ENCODE measurements at places on chromosomes 5 and 9.

GRCh38 chr5:6360323-6361072, 17.8 kb downstream of the MED10 start:
- peak; percentile 21 for DNase-seq

DNA sequence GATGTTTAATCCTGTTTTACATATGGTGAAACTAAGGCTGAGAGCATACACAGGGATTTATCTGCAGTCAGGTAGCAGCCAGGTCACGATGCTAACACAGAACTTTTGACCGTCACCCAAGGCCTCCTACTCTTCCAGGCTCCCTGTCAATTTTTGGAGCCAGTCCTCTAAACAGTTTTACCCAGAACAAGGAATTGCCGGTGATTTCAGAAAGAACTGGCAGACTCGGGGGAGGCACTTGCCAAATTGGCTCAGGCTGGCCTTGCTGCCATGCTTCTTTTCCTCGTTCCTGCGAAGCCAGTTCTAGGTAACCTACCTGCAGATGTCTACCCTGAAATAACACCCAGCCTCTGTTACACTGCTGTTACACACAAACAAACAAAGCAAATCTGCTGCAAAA, 21.2 kb downstream of the GRIA1 start:
- DNase-seq: no peak

GRCh38 chr5:31702712-31703111, 63.8 kb downstream of the PDZD2 start:
- no peak for DNase-seq

GRCh38 chr5:66828046-66828547, 231.9 kb downstream of the MAST4 start:
- DNase-seq: peak; percentile 53

GRCh38 chr9:128493424-128493823, 11.1 kb upstream of the GLE1 start:
- DNase-seq: no peak

- DNase-seq: no peak
Observed at GRCh38 chr9:99286536-99286935, 64.5 kb downstream of the SEC61B start.

- DNase-seq: no peak
Observed at GRCh38 chr9:27347889-27348288, 50.9 kb upstream of the EQTN start.

GRCh38 chr5:4198461-4198860, 602.8 kb downstream of the IRX1 start:
- DNase-seq: no peak

- peak; percentile 59 for DNase-seq
Observed at GRCh38 chr9:116323012-116323411, 169.4 kb downstream of the PAPPA start.

GRCh38 chr5:63854076-63854475, 108.2 kb downstream of the HTR1A start:
- no peak for DNase-seq

GRCh38 chr5:105448271-105448670, 1885.7 kb upstream of the NUDT12 start:
- DNase-seq: no peak

DNA sequence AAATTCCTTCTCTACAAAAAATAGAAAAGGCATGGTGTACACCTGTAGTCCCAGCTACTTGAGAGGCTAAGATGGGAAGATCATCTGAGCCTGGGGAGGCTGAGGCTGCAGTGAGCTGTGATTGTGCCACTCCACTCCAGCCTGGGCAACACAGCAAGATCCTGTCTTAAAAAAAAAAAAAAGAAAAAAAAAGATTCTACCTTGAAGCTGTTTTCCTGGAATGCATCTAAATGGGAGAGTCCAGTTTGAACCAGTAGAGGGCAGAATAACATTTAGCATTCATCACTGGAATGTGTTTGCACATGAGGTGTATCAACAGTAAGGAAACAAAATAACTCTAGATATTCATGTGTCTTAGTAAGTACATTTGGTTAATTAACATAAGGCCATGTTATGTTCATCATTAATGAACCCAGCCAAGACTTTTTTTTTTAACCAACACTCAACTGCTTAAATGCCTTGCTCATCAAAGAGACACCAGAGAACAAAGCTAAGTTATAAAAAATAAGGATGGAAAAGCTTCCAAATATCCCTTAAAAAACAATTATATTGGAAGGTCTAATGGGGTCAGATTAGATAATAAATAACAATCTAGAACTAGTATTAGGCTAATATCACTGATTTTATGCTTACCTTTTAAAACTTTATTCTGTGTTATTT, 16.1 kb downstream of the IFNE start:
- peak; percentile 18 for DNase-seq

- no peak for DNase-seq
Observed at GRCh38 chr5:64502196-64502595, 3.6 kb upstream of the RGS7BP start.

DNA sequence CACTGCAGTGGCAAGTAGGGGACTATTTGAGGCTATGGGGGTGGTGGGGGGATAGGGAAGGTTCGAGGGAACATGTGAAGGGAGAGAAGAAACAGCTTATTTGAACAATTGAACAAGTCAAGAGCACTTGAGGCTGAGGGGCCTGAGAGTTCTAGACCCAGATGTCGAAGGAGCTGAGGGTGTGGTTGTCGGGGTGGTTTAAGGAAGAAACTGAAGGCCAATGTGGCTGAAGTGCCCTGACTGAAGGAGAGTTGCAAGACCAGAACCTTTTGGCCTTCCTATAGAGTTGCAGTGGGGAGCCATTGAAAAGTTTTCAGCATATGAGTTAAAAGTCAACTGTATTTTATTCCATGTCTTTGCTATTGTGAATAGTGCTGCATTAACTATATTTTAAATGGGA, 19.1 kb downstream of the FOCAD start:
- DNase-seq: no peak

- peak; percentile 51 for DNase-seq
Observed at GRCh38 chr9:110207071-110207641, 803 bp downstream of the C9orf152 start.

- peak; percentile 65 for DNase-seq
Observed at GRCh38 chr5:119743927-119744326, 114.6 kb downstream of the FAM170A start.

- no peak for DNase-seq
Observed at GRCh38 chr5:177596775-177597238, 3.1 kb upstream of the B4GALT7 start.

DNA sequence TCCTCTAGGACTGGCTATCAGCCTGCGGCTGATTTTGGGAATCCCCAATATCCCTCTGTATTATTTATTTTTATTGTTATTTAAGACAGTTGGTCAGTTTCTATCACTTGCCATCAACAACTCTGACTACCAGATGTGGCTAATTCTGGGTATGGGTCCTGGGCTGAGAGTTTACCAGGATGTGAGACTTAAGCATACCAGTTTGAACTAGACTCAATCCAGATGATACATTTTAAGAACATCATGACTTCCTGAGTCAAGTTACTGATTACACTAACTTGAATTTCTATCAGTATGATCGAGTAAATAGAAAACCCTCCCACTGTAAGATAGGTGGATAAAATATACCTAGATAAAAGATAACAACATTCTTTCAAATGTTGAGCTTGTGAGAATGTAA, 634.0 kb downstream of the MAT2B start:
- no peak for DNase-seq

- DNase-seq: peak; percentile 26
Observed at GRCh38 chr9:107246259-107247254, 36.5 kb upstream of the RAD23B start.

GRCh38 chr5:108472237-108472636, 90.3 kb upstream of the FBXL17 start:
- DNase-seq: no peak

GRCh38 chr5:78964889-78965288, 20.2 kb downstream of the ARSB start:
- DNase-seq: no peak

DNA sequence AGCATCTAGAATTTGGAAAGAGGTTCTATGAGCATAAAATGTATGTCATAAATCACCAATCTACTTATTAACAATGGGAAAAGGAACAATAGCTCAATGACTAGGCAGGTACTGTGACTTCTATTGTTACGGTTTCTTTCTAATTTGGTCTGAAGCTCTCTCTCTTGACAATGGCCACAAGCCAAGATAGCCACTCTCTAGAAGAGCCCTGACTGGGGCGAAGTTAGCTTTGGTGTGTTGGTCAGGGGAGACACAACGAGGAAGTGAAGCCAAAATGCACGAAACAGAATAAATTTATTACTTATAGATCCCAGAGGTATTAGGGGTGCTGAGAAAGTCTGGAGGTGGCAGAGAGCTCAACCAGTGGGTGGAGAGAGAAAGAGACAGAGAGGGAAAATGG, 9.4 kb upstream of the RAD23B start:
- no peak for DNase-seq

GRCh38 chr5:29238115-29238514, 1955.4 kb upstream of the CDH6 start:
- no peak for DNase-seq

GRCh38 chr9:134724202-134724911, 82.8 kb downstream of the COL5A1 start:
- DNase-seq: peak; percentile 52

DNA sequence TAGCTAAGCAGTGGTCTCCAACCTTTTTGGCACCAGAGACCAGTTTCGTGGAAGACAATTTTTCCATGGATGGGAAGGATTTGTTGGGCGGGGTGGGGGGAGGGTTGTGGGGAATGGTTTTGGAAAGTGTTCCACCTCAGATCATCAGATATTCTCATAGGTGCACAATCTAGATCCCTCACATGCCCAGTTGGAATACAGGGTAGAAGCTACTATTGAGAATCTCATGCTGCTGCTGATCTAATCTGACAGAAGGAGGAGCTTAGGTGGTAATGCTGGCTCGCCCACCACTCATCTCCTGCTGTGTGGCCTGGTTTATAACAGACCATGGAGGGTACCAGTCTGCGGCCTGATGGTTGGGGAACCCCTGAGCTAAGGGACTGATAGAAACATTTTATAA, 662.7 kb upstream of the RGMB start:
- no peak for DNase-seq

DNA sequence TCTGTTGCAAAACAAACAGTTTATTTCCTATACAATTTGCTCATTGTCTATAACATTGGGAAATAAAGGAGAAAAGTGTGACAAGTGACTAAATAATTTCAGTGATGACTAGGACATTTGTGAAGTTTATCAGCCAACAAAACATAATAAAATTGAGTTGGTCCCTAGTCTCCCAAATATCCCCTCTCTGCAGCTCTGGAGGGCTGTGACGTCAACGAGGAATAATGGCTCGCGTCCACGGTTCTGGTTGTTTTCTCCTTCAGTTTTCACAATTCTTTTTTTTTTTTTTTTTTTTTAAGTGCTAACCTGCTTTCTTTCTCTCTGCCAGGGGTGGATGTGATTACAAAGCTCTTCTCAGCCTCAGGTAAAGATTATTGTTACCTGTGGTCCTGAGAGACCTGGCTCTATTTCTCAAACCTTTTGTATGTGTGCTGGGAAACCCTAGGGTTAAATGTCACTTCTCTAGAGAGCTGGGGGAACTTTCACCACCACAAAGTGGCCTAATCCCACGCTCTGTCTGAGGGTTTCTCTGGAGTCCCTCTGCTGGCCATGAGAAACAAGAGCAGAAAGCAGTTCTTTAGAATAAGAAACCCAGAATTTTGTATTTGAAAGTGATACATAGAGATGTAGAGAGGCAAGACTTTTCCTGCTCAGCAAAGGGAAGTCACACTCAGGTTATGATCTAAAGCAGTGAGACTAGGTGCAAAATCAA, 36.2 kb upstream of the ANKRD55 start:
- DNase-seq: peak; percentile 44

DNA sequence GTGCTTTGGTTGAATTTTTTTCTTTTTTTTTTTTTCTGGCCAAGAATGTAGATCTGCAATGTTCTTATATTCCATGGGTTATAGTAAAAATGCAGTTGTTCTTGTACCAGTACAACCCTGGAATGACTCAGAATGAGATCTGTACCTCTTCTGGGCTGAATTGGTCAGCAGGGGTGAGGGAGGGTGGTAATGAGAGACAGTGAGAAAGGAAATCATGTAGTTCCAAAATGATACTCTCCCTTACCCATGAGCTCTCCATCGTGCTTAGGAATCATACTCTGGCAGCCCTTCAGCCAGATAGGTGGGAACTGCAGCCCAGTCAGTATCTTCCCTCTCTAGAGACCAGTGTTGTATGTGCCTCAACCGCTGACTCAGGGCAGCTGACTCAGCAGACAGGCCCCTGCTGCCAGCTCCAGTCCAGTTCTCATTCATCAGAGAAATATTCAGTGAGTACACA, 2.1 kb upstream of the GLIS3 start:
- peak; percentile 13 for DNase-seq

DNA sequence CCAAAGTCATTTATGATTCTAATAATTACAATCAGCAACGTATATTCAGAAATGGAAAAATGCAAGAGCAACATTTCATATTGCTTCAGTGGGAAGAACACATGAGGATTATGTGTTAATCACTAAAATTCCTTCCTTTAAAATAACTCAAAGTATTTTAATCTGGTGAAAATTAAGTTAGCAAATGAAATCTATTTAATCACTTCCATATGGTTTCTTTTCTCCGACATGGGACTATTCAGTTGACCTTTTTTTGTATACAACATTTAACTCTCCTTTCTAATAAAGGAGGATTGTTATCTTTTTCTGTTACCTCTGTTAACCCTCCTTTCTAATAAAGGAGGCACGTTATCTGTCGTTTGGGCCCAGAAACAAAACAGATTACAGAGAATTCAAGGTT, 59.9 kb downstream of the HOMER1 start:
- DNase-seq: no peak

- DNase-seq: peak; percentile 36
Observed at GRCh38 chr9:128259156-128259555, 16.7 kb downstream of the GOLGA2 start.

DNA sequence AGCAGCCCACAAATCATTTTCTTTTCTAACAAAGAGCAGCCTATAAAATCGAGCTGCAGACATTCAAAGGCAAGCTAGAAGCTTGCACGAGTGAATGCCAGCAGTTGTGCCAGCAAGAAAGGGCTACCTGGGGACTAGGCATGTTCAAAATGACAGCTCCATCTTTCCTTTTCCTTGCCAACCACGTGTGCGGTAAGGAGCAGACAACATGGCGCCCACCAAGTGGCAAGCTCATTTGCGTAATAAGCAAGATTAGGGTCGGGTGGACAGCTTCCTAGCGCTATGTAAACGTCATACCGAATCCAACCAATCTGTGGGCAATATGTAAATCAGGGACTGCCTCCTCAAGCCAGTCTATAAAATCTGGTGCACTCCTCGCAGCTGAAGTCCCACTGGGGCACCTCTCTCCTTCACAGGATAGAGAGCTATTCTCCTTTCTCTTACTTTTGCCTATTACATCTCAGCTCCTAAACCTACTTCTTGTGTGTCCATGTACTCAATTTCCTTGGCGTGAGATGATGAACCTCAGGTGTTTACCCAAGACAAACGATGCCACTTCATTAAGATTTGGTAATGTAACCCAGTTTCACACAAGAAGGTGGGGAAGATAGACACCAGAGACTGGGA, 22.5 kb upstream of the SPARC start:
- no peak for DNase-seq

DNA sequence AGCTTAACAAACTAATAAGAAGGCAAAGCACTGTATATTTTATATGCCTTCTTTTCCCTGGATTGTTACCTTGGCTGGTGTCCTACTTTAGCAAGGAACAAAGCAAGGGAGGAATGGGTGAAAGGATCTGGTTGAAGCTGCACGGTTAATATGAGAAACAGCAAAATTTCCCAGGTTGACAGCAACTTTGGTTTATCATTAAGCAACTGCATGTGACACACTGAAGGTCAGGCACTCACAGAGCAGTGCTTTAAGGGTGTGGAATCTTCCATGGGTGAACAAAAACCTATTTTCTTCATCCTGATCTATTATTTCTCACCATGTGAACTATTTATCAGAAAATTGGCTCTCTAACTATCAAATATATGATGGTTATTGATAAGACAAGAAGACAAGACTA, 109.0 kb upstream of the ATP10B start:
- no peak for DNase-seq
